Mammary epithelial cell (primary cell): ENCODE measurements at places on chromosomes 16 and 17. TPM values are rescaled to one million over a fixed set of nuclear protein-coding genes. Genes with fewer than 3 reads are reported as not detected.

GRCh38 chr17:4028436-4028835, 64.2 kb upstream of the ATP2A3 start:
- DNase-seq: no peak

DNA sequence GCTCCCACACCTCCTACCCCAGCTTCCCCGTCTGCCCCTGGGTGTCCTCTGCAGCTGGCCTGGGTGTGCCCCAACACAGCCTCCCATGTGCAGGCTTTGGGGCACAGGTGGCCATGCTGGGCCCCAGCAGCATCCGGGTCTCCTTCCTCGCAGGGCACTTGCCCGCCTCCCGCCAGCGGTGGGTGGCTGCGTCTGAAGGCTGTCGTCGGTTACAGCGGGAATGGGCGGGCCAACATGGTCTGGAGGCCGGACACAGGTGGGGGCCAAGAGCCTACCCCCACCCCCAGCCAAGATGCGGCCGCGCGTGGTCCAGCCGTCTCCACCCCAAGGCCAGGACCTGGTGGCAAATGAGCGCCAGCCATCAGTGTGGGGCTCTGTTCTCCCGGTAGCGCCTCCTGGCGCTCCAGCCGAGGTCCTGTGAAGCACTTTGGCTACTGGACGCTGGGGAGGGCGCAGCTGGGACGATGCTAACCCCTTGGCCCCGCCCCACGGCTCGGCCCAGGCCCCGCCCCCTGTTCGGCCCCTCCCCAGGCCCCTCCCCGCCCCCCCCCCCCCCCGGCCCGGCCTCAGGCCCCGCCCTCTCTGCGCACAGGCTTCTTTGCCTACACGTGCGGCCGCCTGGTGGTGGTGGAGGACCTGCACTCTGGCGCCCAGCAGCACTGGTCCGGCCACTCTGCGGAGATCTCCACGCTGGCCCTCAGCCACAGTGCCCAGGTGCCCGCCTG, 7.3 kb upstream of the RHOT2 start:
- DNase-seq: peak; percentile 51

DNA sequence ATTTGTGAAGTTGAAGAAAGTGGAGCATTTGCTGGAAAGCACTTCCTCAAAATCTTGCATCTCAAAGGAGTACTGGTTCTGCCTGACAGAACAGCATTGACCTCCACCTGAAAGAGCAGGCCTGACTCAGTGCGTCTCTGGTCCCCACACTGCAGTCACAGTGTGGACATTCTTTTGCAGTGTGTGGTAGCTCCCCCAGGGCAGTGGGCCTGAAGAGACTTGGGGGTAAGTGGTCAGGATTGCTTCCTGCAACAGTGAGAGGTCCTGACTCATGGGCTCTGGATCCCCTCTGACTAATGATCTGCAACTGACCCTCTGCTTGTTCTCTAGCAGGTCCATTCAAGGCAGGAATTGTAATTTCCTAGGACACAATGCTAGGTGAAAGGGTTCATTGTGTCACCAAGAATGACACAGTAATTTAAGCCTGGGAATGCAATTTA, 204.9 kb upstream of the KCNJ16 start:
- DNase-seq: peak; percentile 83

DNA sequence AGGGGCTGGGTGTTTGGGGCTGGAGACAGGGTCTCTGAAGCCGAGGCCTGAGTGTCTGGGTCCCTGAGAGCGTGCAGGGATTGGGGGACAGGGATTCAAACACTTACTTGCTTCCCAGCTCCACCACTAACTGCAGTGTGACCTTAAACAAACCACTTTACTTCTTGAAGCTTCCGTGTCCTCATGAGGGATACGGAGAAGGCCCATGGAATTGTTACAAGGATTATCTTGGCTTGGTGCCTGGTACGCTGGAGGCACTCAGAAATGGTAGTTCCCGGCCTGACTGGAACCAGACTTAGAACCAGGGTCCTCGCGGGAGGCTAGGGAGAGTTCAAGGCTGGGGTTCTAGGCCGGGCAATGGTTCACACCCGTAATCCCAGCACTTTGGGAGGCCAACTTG, 2.9 kb upstream of the CXCL16 start:
- DNase-seq: no peak

GRCh38 chr17:44110823-44111633, 12.4 kb downstream of the HDAC5 start:
- peak; percentile 63 for DNase-seq

DNA sequence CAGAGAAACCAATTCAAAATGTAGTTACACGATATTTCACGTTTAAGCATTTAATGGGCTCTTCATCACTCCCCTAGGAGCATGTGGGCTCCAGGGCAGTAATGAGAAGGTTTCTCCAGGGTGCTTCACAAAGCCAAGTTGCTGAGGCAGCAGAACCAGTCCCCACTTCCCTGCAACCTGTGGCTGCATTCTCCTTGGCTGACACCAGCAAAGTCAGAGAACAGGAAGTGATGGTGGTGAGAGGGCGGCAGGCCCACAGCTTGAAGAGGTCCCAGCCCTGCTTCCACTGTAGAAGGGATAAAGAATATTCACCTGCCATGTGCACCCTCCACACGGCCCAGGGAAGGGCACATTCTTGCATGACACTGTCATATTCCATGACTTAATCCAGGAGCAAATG, 133.2 kb downstream of the CBLN1 start:
- DNase-seq: no peak

DNA sequence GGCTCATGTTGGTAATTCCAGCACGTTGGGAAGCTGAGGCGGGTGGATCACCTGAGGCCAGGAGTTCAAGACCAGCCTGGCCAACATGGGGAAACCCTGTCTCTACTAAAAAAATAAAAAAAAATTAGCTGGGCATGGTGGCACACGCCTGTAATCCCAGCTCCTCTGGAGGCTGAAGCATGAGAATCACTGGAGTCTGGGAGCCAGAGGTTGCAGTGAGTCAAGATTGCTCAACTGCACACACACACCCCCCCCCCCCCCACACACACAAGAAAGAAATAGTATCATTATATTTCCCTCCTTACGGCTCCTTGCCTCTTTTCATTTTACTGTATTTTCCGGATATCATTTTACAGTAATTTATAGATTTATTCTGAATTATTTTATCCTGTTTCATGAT, 963.1 kb upstream of the GOT2 start:
- DNase-seq: peak; percentile 42

GRCh38 chr17:69050999-69051775, 9.5 kb downstream of the ABCA9 start:
- DNase-seq: no peak

GRCh38 chr17:51279183-51279582, 18.8 kb downstream of the UTP18 start:
- DNase-seq: no peak

- no peak for DNase-seq
Observed at GRCh38 chr16:5653789-5654188, 556.2 kb upstream of the EEF2KMT start.

- no peak for DNase-seq
Observed at GRCh38 chr16:8937803-8938202, 25.9 kb downstream of the USP7 start.

DNA sequence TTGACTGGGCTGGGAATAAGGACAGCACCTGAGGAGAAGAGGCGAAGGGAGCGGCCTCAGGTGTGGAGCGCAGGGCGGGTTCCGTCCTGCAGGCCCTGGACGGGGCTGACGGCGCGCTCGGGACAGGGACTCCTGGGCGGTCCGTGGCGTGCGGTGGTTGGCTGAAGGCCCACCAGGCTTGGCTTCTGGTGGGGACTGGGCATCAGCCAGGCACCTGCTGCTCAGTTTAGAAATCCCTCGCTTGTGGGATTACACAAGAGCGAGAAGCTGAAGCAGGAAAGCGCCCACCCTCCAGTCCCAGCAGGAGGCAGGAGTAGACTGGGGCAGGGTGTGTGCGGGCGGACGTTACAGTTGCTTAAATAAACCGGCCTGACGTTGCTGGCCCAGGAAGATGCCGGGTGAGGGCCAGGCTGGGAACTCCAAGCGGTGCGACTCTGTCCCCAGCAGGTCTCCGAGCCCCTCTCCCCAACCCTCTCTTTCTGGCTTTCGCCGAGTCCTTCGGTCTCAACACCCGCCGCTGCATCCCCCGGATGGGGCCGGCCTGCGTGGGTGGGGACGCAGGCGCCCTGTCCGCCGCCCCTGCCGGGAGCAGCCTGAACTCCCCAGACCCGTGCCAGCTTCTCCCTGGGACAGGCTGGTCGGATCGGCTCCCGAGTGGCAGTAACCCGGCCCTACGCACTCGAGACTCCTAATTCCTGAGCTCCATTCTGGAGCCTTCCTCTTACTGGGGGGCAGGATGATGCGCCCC, 639 bp downstream of the MIF4GD start:
- DNase-seq: peak; percentile 64

- no peak for DNase-seq
Observed at GRCh38 chr16:20884240-20884556, 16.0 kb downstream of the DCUN1D3 start.

DNA sequence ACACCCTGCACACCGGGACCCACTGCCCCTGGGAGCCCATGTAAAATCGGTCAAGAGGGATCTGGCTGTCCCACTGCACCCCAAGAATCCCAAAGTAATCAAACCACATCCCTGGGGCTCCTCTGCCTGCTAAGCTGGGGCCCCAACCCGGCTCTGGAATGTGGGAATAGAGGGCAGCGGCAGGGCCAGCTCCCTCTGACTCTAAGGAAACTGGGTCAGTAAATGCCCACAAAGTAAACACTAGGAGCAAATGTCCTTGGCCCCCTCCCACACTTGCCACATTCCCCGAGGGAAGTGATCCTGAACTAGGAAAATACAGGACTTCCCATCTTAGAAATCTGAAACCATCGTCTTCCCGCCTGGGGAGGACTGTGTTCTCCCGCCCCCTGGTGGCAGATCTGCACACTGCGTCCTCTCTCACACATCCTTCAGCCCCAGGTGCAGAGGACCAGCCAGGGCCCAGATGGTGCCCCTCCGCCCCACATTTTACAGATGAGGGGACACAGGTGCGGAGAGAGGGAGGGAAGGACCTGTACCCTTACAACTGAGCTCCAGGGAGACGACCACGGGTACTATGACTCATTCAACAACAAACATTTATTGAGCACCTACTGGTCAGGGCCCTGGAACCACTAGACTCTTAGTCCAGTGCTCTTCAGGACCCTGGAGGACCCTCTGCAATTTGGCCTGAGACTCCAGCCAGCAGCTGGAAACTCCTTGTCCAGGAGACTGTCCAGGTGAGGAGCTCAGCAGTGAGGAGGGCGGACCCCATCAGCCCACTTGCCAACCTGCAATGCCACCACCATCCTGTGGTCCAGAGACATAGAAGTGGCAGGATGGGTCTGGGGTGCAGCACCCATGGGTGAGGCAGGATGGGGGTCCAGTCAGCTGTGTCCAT, 10.1 kb downstream of the P3H4 start:
- peak; percentile 76 for DNase-seq

- no peak for DNase-seq
Observed at GRCh38 chr17:4365628-4366326, 698 bp downstream of the UBE2G1 start.

DNA sequence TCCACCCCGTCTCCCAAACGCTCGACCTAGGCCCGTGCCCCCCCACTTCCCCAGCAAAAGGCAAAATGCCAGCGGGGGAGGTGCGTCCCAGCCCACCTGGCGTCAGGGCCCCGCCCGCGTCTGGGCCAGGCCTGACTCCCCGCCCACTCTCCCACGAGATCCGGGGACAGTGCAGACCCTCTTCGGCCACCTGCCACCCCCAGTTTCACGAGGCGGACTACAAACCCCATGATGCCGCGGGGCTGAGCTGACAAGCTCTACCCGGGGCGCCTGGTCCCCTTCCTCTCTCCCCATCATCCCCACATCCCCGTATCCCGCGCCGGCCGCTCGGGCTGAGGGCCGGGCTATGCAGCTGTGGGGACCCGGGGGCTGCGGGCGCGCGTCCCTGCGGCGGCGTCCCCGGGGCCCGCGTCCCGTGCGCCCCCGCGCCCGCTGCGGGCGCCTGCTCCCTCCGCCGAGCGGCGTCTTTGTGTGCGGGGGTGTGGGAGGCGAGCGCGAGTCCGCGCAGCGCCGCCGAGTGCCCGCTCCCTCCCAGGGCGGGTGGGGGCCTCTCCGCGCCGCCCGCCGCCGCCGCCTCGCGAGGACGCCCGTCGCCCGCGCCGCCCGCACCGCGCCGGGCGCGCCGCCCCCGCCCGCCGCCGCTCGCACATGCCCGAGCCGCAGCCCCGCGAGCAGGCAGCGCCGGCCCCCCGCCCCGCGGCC, at the start of gene ANKRD13B:
ANKRD13B (plus strand) TSS at position 283 of the 702 bp plus-strand sequence. CDS start 490 bp downstream, outside the sequence.
- DNase-seq: no peak

DNA sequence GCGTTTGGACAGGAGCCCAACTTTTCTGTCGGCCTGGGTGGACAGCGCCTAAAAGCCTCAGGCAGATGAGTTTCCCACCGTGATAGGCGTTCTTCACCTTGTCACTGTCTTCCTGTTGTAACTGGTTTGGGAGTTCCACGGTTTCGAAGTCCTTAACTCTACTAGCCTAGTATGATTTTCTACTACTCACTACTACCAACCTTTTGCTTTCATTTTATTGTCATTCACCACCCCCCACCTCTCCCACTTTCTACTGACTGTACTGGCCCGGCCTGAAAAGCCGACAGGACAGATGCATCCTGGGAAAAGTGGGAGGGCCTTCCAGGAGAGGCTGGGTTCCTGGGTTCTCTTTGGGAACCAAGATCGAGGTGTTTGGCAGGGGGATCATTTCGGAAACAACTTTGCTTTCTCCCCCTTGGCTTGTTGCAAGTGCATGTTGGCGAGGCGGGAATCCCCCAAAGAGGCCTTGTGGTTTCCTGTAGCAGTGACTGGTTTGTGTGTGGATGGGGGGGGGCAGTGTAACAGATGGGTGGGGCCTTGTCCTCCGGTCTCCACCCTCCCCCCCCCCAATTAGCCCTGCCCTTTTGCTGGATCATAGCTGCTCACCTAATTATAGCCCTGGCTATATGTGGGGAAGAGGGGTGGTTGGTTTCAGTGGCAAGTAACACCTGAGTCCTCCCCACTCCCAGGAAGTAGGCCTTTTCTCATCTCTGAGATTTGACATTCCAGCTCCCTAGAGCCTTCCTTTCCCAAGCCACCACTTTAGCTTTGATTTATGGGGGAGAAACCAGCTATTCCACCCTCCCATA, 1.4 kb downstream of the EIF5A start:
- peak; percentile 81 for DNase-seq

The CCDC154 gene
- not detected for polyA plus RNA-seq

The SOX15 gene
- 49.4 TPM for polyA plus RNA-seq

The ABCA8 gene
- not detected for polyA plus RNA-seq

The ZFP3 gene
- 0.40 TPM for polyA plus RNA-seq

The NR1D1 gene
- 7.9 TPM for polyA plus RNA-seq

The C17orf100 gene
- 0.77 TPM for polyA plus RNA-seq

The SLC47A1 gene
- polyA plus RNA-seq: 0.37 TPM

The GAST gene
- polyA plus RNA-seq: 0.94 TPM

The MYL11 gene
- 0.29 TPM for polyA plus RNA-seq

The GUCY2D gene
- polyA plus RNA-seq: 0.01 TPM
